ENCODE measurements at places on chromosomes 11 and 22.
A peak's percentile ranks its signal among the peaks of the same experiment; 100 is the strongest.

DNA sequence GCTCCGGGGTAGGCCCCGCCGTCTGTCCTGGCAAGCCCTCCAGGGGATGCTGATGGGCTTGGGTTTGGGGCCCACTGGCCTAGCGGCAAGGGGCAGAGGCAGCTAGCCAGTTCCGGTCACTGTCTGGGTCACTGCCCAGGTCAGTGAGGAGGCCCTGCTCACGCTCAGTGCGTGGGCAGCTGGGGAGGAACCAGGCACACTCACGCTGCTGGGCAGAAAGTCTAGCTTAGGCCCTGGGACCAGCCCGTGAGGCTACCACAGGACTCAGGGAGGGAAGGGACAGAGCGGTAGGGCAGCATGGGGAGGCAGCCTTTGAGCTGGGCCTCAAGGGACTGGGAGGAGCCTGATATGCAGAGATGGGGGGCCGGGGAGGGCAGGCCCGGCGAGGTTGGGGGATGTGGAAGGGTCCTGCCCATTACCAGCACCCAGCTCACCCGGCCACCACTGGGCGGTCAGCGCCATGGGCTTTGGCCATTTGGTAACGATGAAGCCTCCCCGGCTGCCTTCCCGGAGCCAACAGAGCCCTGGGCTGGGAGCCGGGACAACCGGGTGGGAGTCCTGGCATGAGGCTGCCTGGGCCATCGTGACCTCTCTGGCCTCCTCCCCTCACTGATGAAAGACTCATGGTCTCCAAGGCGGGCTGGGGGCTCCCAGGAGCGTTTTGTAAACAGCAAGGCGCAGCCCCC is 14.2 kb downstream of the SHISAL1 start:
- DNase-seq: no peak

DNA sequence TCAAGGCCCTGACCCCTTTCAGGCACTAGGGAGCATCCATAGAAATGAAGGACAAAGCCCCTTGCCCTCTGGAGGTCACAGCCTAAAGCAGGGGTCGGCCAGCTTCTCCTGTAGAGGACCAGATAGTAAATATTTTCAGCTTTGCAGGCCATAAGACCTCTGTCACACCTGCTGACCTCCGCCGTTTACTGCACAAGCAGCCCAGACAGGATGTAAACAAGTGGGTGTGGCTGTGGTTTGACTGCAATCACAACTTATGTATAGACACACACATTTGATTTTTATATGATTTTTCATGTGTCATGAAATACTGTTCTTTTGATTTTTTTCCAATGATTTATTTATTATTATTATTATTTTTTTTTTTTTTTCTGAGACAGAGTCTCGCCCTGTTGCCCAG is 34.3 kb downstream of the KIAA1671 start:
- DNase-seq: no peak

GRCh38 chr11:105611572-105612441 is 1.9 kb downstream of the GRIA4 start:
- no peak for DNase-seq

GRCh38 chr11:87198266-87198881 is 160.6 kb downstream of the TMEM135 start:
- no peak for DNase-seq

- no peak for DNase-seq
These were observed 12.5 kb downstream of the PLET1 start for GRCh38 chr11:112248201-112248600.

GRCh38 chr11:120835601-120836228 is 188.2 kb upstream of the TBCEL start:
- DNase-seq: no peak

DNA sequence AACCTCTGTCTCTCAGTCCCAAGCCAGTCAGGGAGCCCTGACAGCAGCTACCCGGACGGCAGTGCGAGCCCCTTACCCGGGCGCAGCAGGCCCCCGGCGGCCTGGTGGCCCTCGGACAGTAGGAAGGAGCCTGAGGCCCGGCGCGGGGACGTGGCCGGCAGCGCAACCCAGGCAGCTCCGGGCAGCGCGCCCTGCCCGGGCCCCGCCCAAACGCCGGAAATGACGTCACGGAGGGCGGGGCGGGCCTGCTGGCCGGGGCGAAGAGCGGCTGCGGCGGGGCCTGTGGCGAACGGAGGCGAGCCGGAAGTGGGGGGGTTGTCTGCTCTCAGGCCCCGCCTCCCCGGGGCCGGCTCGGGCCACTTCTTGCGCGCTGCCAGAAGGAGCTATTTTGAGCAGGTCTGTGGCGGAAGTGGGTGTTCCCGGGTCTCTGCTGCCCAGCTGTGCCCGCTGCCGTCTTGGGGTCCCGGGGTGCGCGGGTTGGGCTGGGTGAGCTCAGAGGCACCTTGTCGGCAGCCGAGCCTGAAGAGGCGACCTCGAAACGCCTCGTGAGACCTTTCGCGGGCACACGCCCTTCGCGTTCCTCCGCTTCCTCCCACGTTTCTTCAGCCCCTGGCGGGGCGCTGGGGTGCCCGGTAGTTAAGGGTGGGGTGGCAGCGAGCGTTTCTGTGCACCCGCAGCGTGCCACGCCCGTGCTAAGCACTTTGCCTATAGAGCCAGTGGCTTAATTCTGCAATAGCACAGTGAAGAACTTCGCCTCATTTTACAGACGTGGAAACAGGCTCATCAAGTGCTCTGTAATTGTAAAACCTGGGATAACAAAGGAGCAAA is at the start of gene C11orf24:
C11orf24 (minus strand) TSS at position 193 of the 828 bp plus-strand sequence. CDS start 8,206 bp downstream, outside the sequence.
- DNase-seq: peak; percentile 96

GRCh38 chr11:114258696-114259095 is 37.5 kb upstream of the NNMT start:
- no peak for DNase-seq

GRCh38 chr11:19243143-19243542 is 2.4 kb upstream of the E2F8 start:
- DNase-seq: no peak

DNA sequence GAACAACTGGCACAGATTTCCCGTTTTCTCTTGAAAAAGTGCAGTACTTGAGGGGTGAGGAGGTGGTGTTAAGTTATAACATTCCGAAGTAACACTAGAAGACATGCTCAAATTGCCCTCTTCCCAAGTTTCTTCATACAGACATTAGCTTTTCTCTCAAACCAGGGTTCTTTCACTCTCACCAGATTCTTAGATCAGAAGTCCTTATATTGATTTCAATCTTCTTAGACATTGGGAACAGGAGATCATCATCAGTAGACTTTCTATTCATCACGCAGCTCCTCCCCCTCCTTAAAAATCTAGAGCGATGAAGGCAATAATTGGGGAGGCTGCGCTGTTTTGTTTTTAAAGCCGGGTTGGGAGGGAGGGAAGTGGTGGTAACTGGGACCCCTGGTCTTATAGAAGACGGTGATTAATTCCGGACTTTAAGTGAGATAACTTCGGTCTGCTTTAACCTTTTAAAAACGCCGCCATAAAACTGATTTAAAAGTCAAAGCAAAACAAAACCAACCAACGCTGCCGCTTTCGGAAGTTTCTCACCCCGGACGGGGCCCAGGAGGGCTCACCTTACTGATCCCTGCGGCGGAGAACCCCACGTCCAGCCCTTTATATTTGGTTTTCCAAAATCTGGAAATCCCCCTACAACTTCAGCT is 665 bp downstream of the USP28 start:
- no peak for DNase-seq
